AG04450 (cell line): ENCODE measurements at places on chromosomes 2 and 18. TPM values are rescaled to one million over a fixed set of nuclear protein-coding genes. Genes with fewer than 3 reads are reported as not detected.

Gene BMP10
- not detected in 2 replicates for polyA plus RNA-seq

Gene ZNF236
- polyA plus RNA-seq: 5.3 and 5.5 TPM in 2 replicates

Gene BCL11A
- 1.1 and 1.4 TPM in 2 replicates for polyA plus RNA-seq

Gene TLX2
- polyA plus RNA-seq: not detected in 2 replicates

Gene LCLAT1
- 19.5 and 25.2 TPM in 2 replicates for polyA plus RNA-seq

Gene FOXI3
- polyA plus RNA-seq: not detected in 2 replicates

Gene GLI2
- polyA plus RNA-seq: 5.2 and 8.4 TPM in 2 replicates

DNA sequence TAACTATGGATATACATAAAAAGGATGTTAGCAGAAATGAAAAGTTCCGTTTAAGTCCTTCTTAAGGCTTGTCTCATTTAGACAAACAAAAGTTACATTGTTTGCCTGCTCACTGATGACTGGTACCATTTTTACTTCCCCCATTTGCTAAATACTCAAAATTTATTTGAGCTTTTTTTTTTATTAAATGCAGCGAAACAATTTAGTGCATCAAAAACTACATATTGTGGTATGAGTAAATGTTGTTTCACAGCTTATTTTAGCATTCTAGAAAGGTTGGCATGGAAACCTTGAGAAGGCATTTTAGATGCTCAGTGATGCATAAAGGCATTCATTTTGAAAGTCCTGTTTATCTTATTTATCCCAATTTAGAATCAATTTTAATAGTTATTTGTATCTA is 100.0 kb downstream of the MAP2 start:
- no peak for DNase-seq

GRCh38 chr2:215780907-215781685 is 232.3 kb downstream of the MREG start:
- DNase-seq: no peak

GRCh38 chr2:43070030-43070429 is 156.4 kb downstream of the ZFP36L2 start:
- DNase-seq: no peak

DNA sequence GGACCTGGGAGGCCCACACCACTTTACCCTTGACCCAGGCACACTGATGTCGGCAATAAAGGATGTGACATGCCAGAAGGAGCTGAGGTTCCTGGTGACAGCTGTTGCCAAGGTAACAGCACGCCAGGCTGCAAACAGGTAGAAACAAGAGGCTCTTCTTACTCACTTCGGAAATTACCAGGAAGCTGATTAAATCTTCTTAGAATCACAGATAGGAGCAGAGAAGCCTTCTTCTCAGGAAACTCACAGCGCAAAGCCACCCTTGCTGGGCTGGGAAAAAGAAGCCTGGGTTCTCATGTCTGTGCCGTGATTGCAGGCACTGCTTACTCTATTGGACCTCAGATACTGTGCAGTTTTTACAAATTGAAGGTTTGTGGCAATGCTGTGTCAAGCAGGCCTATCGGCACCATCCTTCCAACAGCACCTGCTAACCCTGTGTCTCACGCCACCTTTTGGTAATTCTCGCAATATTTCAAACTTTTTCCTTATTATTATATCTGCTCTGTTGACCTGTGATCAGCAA is 61.0 kb upstream of the TAF1B start:
- DNase-seq: no peak

- no peak for DNase-seq
These were observed 190.2 kb upstream of the LYPD1 start for GRCh38 chr2:132860220-132860619.

- DNase-seq: peak; percentile 11
These were observed 14.6 kb downstream of the SPOPL start for GRCh38 chr2:138516030-138516704.

- DNase-seq: no peak
These were observed 5.7 kb downstream of the AMER3 start for GRCh38 chr2:130760754-130761751.

DNA sequence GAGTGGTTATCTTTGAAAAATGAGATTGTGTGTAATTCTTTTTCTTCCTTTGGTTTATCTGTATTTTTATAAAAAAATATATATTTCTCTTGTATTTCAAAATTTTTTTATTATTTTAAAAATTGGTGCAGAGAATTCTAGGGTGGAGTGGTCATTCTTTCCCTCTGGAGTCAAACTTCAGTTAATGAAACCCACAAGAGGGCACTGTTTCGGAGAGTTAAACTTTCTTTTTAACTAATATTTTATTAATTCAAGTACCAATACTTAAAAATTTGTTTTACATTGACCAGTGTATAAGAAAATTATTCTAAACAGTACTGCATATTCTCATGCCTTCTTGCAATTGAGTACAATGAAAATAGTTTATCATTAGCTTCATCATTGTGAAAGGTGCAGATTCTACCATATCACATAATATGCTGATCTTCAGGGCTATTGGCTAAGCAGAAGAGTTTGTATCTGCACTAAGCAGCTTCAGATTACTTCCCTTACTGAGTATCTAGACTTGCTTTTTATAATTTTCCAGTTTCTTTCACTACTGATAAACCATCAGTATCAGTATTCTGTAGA is 50.1 kb downstream of the HS1BP3 start:
- DNase-seq: no peak

- DNase-seq: no peak
These were observed 3.5 kb upstream of the NAGK start for GRCh38 chr2:71064754-71065621.

DNA sequence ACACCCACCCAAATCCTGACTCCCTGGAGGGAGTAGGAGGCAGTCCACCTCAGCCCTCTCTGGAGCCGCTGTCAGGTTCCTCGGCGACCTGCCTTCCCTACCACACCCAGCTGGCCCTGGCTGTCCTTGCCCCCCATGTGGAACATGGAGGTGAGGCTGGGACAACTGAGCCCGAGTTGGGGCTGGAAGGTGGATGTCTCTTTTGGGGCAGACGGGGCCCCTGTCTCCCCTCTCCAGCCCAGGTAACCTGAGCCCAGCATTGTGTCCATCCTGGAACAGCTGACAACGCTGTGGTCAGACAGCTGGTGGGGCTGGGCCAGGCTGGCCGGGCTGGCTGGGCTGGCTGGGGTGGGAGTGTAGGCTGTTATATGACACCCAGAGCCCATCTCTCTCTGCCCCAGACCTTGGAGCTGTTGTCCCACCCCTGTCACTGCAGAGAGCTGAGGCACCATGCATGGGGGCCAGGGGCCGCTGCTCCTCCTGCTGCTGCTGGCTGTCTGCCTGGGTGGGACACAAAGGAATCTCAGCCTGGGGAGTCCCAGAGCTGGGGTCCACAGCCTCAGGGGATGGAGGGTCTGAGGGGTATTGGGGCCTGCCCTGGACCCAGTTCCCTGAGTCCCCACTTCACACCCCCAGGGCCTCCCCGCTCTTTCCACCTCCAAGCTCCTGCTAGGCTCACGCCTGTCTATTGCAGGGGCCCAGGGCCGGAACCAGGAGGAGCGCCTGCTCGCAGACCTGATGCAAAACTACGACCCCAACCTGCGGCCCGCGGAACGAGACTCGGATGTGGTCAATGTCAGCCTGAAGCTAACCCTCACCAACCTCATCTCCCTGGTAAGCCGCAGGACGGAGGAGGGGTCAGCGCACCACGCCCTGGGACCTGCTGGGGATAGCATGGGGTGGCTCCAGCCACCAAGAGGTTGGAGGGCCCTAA is at the start of gene CHRNG:
CHRNG (plus strand) TSS at position 395 of the 934 bp plus-strand sequence; CDS start at position 451, 56 bp downstream.
- DNase-seq: no peak

- DNase-seq: no peak
These were observed 23.3 kb upstream of the FHOD3 start for GRCh38 chr18:36274083-36274715.

DNA sequence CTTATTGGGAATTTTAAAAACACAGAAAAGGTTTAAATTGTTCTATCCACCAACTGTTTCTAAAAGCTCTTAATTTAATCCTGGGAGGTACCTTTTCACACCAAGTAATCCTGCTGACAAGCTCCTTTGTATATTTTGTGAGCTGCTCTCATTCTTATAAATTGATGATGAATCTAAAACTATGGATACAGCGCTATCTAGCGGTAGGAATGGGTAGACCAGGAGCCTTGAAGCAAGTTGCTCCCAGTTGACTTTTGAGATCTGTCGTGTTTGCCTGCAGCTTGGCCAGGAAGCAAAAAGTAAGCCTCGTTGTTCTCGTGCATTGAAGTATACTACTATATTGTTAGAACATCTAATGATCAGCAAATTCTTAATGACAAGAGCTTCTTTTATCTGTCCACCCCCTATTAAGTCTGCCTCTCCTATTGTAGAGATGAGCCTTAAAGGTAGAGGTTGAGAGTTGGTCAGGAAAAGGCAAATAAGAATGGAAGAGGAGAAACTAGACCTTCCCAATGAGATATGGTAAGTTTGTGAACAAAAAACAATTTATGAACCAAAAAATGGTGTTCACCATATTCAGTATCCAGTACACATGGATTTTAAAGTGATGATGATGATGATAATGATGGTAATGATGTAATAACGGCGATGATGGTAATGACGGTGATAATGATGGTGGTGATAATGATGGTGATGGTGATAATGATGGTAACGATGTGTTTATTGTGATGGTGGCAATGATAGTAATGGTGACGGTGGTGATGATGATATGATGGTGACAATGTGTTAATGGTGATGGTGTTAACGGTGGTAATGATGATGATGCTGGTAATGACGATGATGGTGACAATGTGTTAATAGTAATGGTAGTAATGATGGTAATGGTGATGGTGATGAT is 212.1 kb upstream of the NCKAP5 start:
- DNase-seq: peak; percentile 60

DNA sequence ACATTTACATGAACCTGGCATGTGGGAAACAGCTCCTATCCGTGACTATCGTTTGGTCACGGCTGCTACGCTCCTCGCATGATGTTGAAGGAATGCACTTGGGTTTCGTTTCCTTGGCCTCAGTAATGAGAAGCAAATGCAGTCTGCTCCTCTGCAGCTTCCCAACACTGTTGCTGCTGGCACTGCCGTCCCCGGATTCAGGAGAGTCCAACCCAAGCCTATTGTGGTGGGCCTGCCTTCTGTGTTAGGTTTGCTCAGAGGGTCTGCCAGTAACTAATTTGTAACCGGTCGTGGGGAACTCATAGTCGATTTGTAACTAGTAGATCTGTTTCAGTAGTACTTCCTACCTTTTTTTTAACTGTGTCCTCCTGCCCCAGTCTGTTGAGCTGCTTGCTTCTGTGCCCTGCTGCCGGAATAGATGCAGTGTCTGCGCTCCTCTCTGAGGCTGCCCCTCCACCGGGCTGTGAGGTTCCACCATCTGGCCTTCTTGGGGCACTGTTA is 58.4 kb downstream of the WDSUB1 start:
- no peak for DNase-seq
